CD8-positive, alpha-beta memory T cell (primary cell): ENCODE measurements at places on chromosomes 3 and 15. TPM values are rescaled to one million over a fixed set of nuclear protein-coding genes. Genes with fewer than 3 reads are reported as not detected.

Gene DNAJB11
- total RNA-seq: 62.7 TPM

Gene LEKR1
- 0.64 TPM for total RNA-seq

Gene CORO2B
- total RNA-seq: not detected

Gene GRK7
- total RNA-seq: not detected

Gene DLG1
- total RNA-seq: 49.2 TPM

Gene FBN1
- total RNA-seq: 0.46 TPM

Gene ARGFX
- not detected for total RNA-seq

Gene HMG20A
- total RNA-seq: 34.0 TPM
